ENCODE measurements at places on chromosomes 11 and 22.

GRCh38 chr11:93000511-93001476, 31.3 kb downstream of the MTNR1B start:
- DNase-seq: no peak

GRCh38 chr22:26806445-26807175, 149.2 kb downstream of the MIAT start:
- DNase-seq: no peak

GRCh38 chr22:46462726-46463371, 74.6 kb downstream of the CELSR1 start:
- peak; percentile 88 for DNase-seq

DNA sequence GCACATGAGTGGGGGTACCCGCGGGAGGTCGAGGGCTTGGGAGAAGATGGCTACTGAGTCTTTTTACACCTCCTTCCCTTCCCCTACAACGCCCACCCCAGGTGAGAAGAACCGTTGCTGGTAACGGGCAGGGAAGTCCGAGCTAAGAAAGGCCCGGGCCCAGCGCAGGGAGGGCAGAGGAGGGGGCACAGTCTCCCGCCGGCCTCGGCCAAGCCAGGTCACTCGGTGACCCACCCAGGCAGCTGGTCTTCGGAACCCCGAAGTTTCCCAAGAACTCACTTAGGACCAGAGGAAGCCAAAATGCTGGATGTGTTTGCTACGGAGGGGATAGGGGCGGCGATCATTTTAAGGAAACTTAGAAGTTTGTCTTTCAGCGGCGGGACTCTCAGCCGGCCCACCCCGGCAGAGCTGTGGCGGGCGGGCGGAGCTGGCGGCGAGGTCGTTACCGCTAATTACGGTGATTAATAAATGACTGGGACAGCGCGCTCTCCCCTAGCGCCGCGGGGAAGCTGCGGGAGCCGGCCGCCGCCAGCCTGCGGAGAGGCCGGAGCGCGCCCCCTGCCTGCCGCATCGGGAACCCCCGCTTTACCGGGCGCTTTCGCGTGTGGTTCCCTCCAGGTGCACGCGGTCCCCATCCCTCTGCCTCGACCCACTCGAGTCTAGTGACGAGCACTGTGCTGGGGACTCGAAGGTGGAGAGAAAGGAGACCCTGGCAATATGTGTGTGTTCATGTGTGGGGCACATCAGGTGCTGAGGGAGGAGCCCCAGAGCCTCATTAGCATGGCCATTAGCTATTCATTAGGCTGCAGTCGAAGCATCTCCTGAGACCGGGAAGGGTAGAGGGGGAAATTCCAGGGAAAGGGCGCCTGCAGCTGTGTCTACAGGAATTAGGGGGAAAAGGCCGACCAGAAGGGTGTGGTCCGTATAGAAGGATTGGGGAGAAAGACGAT, 945 bp downstream of the ROBO3 start:
- DNase-seq: peak; percentile 31

DNA sequence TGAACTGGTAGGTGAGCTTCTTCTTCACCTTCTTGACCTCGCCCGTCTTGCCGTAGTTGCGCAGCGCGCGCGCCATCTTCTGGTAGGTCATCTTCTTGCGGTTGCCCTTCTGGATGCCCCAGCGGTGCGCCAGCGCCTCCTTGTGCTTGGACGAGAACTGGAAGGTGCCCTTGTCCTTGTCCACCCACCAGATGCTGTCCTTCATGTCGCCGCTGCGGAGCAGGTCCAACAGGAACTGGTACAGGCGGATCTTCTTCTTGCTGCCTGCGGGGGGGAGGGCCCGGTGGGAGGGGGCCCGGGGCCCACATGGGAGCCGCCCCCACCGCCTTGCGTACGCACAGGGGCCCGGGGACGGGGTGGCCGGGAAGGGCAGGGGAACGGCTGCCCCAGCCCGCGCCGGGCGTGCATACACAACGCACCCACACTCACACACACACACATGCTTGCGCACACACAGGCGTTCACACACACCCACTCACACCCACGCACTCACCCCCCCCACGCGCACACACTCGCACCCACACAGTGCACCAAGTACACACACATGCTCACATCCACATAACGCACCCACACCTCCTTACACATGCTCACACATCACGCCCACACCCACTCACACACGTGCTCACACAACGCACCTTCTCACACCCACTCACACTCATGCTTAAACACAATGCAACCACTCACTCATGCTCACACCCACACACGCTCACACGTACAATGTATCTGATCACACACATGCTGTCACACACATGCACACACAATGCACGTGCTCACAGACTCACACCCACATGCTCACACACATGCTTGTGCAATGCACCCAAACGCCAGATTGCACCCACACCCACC, 3.0 kb upstream of the MYBPC3 start:
- DNase-seq: peak; percentile 93

- DNase-seq: no peak
Observed at GRCh38 chr22:46892866-46893265, 130.4 kb downstream of the TBC1D22A start.

- DNase-seq: no peak
Observed at GRCh38 chr11:40716344-40717130, 742.9 kb downstream of the LRRC4C start.

GRCh38 chr11:64865286-64866172, 12.9 kb downstream of the EHD1 start:
- no peak for DNase-seq

GRCh38 chr11:128187835-128188234, 399.5 kb downstream of the ETS1 start:
- no peak for DNase-seq

- no peak for DNase-seq
Observed at GRCh38 chr11:1435820-1436467, 46.2 kb downstream of the BRSK2 start.

- no peak for DNase-seq
Observed at GRCh38 chr11:30393012-30393411, 70.1 kb downstream of the ARL14EP start.

DNA sequence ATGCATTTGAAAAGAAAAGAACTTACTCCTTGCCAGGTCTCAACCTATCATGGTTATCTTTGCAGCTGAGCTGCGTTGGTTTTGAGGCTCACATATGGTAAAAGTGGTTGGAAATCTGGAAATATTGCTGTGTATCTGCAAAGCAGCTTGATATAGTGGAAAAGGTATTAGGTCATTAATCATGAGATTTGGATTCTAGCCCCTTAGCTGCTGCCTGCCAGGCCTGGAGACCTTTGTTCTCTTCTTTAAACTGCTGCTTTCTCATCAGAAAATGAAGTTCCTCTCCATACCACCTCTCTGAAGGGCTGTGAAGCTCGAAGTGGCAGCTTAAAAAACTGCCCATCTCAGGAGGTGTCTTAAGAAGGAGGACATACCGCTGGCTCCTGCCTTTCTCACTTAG, 5.7 kb downstream of the PPARA start:
- DNase-seq: no peak

- DNase-seq: no peak
Observed at GRCh38 chr11:89612096-89612495, 98.0 kb upstream of the TRIM77 start.

DNA sequence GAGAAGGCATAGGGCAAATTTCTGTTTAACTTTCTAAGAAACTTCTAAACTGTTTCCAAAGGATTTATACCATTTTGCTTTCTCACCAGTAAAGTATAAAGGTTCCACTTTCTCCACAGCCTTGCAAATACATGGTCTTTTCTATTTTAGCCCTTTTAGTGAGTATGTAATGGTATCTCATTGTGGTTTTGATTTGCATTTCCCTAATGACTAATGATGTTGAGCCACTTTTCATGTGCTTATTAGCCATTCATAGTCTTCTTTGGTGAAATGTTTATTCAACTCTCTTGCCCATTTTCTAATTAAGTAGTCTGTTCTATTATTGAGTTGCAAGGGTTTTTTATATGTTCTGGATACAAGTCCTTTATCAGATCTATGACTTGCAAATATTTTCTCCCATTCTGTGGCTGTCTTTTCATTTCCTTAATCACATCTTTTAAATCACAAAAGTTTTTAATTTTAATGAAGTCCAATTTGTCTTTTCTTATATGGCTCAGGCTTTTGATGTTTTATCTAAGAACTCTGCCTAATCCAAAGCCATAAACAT, 83.8 kb upstream of the KCNQ1OT1 start:
- no peak for DNase-seq

- DNase-seq: no peak
Observed at GRCh38 chr22:27680636-27681035, 120.9 kb downstream of the MN1 start.

DNA sequence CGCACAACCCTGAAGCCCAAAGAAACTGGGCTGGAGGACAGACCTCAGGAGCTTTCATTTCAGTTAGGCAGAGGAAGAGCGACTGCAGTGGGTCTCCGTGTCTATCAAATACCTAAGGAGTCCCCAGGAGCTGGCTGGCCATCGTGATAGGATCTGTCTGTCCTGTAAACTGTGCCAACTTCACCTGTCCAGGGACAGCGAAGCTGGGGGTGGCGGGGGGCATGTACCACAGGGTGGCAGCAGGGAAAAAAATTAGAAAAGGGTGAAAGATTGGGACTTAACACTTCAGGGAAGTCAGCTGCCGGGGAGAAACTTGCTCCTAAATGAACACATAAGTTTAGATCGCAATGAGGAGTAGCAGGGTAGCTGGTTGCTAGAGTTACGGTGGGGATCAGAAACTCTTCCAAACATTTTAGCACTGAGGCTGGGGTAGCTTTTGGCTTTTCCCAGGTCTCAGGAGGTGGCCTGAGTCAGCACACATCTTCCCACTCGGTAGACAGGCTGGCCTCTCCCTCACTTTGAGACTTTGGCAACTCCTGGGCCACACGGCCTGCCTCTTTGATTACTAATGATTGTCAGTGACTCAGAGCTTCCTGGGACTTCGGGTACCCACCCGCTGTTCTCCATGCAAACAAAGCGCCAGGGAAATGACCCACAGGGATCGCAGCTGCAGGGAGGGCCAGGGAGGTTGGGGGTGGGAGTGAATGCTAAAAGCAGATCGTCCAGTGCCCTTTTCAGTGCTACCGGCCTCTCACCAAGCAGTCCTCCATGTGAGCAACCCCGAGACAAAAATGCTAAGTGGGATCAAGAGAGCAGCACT, 2.9 kb upstream of the MTFP1 start:
- peak; percentile 11 for DNase-seq

DNA sequence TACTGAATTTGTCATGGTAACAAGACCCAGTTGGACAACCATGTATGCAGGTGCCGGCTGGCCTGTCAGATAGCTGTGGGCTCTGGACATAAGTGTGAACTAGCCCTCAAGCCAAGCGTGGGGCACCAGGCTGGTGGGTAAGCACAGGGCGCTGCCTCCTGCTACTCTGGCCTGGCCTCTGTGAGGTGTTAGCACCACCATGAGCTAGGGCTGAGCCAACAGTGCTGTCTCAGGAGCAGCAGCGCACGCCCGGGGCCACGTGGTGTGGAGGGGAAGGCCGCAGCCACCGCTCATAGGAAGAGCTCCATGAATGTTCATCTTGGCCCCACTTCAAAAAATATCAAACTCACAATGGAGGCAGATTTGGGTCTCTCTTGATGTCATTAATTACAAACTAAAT, 35.3 kb upstream of the GNB1L start:
- DNase-seq: no peak

DNA sequence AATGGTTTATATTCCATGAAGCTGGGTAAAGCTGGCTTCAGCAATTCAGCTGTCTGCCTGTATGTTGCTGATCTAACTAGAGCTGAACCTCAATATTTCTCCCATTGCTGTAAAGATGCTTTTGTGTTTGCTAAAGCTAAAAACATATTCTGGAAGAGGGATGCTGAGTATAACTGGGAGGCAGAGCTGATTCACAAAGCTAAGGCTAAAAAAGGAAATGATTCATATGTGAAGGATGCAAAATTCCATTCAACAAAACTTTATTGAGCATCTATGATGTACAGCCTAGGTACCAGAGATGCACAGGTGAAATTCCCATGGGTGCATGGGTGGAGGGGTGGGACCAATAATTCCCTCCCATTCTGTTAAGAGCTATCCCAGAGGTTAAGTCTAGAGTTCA, 193.9 kb downstream of the KIF18A start:
- DNase-seq: no peak

GRCh38 chr11:118059246-118059940, 17.5 kb upstream of the TMPRSS4 start:
- DNase-seq: no peak

- no peak for DNase-seq
Observed at GRCh38 chr11:104529906-104530305, 366.0 kb upstream of the PDGFD start.

- no peak for DNase-seq
Observed at GRCh38 chr11:8016440-8016839, 29.3 kb downstream of the EIF3F start.

- DNase-seq: peak; percentile 36
Observed at GRCh38 chr22:46913351-46913750, 150.9 kb downstream of the TBC1D22A start.

DNA sequence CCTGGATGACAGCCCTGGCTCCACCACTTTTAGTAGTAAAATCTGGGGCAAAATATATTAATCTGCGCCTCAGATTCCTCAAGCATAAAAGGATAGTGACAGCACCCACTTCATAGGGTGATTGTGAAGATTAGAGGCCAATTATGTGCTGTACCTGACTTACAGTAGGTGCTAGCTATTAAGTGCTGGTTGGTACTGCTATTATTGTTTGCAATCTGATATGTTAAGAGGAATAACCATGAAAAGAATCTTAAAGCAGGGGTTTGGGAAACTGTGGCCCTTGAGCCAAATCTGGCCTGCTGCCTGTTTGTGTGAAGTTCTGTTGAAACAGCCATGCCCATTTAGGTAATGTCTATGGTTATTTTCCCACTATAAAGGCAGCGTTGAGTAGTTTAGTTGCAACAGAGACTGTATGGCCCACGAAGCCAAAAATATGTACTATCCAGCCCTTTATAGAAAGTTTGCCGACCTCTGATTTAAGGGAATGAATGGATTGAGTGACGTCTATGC, 44.7 kb upstream of the MN1 start:
- DNase-seq: no peak

GRCh38 chr11:122424636-122425035, 230.9 kb upstream of the UBASH3B start:
- DNase-seq: no peak

GRCh38 chr11:10029386-10030121, 264.5 kb downstream of the SBF2 start:
- no peak for DNase-seq

DNA sequence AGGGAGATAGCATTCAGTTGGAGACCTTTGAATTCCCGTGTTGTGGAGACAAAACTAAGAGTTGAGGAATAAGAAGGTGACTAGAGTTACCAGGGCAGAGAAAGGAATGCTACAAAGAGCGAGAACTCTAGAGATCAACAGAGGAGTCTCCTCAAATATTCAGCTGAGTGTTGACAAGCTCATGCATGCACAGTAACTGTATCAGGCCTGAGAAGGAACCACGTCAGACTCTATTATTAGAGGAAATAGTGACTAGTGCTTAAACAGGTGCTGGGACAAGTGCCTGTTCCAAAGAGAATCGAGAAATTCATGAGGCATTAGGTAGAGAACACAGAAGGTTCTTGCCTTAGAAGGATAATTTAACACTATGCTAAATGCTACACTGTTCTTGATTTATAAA, 333.8 kb upstream of the CHORDC1 start:
- DNase-seq: no peak

DNA sequence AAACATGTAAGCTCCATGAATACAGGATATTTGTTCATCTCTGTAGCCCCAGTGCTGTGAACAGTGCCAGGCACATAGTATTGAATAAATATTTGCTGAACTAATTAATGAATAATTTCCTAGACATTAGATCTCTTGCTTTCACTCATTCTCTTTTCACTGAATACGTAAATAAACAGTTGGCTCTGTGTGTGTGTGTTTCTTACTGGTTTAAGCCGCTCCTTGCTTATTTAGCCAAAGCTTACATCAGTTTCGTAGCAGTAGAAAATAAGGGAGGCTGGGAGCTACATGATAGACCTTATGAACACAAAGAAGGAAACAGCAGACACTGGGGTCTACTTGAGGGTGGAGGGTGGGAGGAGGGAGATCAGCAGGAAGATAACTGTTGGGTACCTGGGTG, 17.2 kb downstream of the KREMEN1 start:
- DNase-seq: no peak

All from DMS79 treated with DMSO at 0.1 percent for 48 hours (cell line).